ENCODE measurements at places on chromosomes 1 and 21.

GRCh38 chr1:205279986-205280385 lies 41.6 kb downstream of the NUAK2 start:
- no peak for DNase-seq

DNA sequence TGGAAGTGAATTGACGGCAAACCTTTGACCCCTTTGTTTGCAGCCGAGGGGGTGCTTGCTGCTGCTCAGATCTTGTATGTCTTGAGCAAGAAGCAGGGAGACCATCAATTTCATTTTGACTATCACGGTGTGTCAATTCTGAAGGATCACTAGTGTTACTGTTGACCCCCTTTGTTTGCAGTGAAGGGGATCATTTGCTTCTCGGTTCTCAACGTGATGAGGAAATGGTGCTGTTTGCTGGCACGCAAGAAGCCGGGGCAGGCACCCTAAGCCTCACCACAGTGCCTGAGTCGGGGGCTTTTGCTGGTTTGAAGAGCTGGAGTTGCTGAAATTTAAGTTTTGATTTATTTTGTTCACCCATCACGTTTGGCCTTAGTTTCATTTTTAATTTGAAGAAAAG lies 7.5 kb downstream of the RBM15 start:
- no peak for DNase-seq

- no peak for DNase-seq
Measured at GRCh38 chr1:83318366-83318765, 680.6 kb downstream of the TTLL7 start.

GRCh38 chr21:24372506-24372905 lies 1234.8 kb downstream of the MRPL39 start:
- no peak for DNase-seq

- DNase-seq: no peak
Measured at GRCh38 chr1:38915352-38915948, 26.2 kb downstream of the RHBDL2 start.

DNA sequence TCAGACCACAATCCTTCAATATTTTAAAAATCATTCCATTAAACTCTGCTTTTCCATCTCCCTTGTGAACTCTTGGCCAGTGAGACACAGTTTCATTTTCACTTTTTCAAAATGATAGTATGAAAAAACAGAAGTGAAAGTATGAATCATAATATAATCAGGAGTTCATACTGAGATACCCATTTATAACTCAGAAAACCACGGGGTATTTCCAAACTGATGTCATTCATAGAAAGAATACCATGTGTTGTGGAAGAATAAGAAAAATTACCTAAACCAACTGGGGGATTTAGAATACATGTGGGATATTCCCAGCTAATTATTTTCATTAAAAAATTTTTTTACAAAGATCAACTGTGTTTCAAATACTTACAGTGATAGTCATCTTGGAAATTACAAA lies 149.9 kb downstream of the MRPL39 start:
- DNase-seq: no peak

DNA sequence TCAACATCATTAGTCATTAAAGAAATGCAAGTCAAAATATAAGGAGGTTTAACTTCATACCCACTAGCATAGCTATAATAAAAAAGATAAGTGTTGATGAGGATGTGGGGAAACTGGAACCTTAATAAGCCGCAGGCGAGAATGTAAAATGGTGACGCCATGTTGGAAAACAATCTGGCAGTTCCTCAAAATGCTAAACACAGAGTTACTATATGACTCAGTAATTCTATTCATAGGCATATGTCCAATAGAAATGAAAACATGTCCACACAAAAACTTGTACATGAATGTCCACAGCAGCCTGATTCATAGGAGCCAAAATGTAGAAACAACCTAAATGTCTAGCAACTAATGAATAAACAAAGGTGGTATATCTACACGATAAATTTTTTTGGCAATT lies 23.2 kb downstream of the DDX59 start:
- no peak for DNase-seq

DNA sequence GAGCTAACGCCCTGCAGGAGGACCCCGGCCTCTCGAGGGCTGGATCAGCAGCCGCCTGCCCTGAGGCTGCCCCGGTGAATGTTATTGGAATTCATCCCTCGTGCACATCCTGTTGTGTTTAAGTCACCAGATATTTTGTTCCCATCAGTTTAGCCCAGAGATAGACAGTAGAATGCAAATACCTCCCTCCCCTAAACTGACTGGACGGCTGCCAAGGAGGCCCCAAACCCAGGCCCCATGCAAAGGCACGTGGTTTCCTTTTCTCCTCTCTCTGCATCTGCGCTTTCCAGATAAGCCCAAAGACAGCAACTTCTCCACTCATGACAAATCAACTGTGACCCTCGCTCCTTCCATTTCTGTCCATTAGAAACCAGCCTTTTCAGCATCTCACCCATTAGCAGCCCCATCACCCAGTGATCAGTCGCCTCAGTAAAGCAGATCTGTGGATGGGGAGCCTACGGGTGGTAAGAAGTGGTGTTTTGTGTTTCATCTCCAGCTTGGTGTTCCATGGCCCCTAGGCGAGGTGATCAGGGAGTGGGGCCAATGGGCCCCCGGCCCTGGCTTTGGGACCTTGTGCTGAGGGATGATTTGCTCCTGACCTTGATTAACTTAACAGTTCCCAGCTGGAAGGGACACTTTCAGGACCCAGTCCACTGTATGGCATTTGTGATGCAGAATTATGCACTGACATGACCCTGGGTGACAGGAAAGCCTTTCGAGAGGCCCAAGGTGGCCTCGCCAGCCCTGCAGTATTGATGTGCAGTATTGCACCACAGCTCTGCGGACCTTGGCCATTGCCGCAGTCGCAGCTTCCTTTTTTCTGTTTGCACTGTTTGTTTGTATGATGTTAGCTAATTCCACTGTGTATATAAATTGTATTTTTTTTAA lies 5.2 kb downstream of the NPPA start:
- DNase-seq: no peak

DNA sequence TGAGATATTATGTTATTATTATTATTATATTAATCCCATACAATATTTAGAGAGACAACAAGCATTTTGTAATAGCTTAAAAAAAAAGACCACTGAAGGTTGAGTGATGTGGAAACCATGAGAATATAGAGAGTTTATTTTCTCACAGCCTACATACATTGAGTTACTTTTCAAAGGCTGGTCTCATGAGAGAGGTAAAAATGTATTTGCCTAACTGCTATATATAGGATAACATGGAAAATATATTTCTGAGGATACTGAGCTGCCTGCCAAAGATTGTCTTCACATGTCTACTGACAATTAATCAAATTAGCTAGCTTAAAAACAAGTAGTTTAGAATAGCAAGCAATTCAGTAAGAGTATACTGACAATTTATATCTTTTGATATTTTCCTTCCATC lies 192.2 kb upstream of the NRIP1 start:
- DNase-seq: no peak

DNA sequence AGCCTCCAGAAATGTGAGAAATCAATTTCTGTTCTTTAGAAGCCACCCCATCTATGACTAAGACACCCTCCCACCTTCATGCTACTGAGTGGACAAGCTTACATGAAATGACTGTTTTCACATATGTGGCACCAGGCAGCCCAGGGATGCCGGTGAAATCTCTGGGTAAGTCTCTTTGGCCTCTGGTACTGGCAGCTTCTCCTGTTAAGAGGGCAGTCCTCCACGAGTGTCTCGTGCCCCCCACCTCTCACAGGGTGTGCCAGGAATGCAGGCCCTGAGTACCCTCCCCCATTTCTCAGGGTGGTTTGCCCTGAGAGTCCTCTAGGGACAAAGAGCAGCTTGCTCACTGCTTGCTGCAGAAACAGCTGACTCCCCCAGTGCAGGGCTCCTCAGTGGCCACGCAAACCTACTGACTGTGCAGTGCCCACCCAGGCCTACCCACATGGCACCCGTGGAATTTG lies 3.2 kb upstream of the PRXL2B start:
- DNase-seq: no peak

DNA sequence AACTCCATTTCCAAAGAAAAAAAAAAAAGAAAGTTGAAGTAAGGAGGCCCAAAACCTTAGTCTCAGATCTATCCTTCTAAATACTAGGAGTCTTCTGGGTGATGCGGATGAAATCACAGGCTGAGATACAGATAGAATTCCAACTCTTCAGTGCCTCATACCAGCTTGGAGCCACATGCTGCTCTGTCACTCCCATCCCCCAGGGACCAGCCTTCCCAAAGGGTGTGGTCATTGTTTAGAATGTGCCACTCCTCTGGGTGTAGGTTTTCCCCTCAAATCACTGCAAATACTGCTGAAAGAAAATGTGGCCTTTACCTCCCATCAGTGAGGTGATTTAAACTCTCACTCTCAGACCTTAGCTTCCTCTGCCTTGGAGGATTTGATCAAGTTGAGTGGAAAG lies 112.9 kb downstream of the CDC7 start:
- DNase-seq: peak; percentile 25

GRCh38 chr1:189192741-189193520 lies 1284.7 kb downstream of the BRINP3 start:
- no peak for DNase-seq

- DNase-seq: no peak
Measured at GRCh38 chr1:26291433-26291832, 11.5 kb downstream of the SH3BGRL3 start.

DNA sequence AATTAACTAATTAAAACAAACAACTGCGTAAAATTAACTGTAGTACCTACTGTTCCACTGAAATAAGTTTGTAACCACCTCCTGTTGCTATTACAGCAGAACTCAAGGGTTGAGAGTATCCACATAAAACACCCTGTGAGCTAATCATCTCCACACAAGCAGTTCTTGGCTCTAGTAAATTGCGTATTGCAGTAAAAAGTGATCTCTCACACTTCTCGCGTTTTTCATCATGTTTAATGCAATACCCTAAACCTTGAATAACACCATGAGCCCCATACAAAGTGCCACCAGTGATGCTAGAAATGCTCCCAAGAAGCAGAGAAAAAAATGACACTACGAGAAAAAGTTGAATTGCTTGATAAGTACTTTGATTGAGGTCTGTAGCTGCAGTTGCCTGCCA lies 29.3 kb upstream of the CEP350 start:
- no peak for DNase-seq

- no peak for DNase-seq
Measured at GRCh38 chr1:187570166-187570565, 741.4 kb downstream of the PLA2G4A start.

GRCh38 chr1:167681024-167681423 lies 40.8 kb upstream of the MPZL1 start:
- DNase-seq: no peak

GRCh38 chr1:175129182-175129581 lies 61.5 kb downstream of the TNN start:
- no peak for DNase-seq

GRCh38 chr1:219566951-219567947 lies 45.7 kb downstream of the ZC3H11B start:
- peak; percentile 69 for DNase-seq

GRCh38 chr1:213956295-213956770 lies 31.4 kb upstream of the PROX1 start:
- DNase-seq: no peak

DNA sequence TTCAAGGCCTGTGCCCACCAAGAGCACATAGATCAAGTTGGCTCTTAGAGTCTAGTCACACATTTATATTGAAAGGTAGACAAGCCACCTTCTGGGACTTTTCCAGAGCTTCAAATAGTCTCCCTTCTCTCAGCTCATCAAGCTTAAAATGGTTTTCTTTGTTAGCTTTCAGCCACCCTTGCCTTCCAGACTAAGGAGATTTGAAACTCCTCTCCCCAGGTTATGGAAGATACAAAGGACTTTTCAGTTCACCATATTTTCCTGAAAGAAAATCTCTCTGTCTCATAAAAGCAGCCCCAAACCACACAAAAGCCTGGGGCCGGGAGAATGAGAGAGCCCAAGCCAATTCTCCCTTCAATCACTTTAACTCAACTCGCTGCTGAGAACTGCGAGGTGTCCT lies 134.1 kb downstream of the ZC3H11B start:
- no peak for DNase-seq

- DNase-seq: no peak
Measured at GRCh38 chr1:224068458-224069072, 45.3 kb upstream of the FBXO28 start.

GRCh38 chr1:178599745-178600144 lies 86.8 kb downstream of the TEX35 start:
- no peak for DNase-seq

DNA sequence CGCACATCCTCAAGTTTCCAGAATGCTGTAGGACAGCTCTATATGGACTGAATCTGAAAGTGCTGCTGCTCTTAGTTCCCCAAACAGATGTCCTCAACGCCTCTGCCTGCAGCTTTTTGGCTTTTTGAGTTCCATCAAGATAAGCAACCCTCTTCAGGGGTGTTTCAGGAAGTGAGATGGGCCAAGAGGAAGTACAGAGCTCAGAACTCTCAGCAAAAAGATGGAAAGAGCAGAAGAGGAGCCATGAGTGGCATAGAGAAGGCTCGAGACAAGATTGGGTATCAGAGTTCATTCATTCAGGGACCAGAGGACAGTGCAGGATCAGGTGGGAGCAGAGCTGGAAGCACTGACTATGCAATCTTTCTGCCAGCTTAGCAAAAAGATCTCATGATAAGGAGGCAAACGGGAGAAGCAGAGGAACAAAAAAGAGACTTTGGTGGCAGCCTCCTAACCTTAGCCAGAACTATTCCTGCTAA lies at the start of the genes ADORA3 and TMIGD3:
Gene ADORA3, minus strand, starts transcription at position 49 of the 476 bp plus-strand sequence. CDS start 279 bp downstream, outside the sequence.
Gene TMIGD3, minus strand, starts transcription at position 49 of the 476 bp plus-strand sequence. CDS start 279 bp downstream, outside the sequence.
- DNase-seq: no peak

GRCh38 chr1:202994756-202995155 lies 12.4 kb upstream of the TMEM183A start:
- no peak for DNase-seq

- peak; percentile 94 for DNase-seq
Measured at GRCh38 chr1:155000726-155001424, 1.7 kb upstream of the ZBTB7B start.

DNA sequence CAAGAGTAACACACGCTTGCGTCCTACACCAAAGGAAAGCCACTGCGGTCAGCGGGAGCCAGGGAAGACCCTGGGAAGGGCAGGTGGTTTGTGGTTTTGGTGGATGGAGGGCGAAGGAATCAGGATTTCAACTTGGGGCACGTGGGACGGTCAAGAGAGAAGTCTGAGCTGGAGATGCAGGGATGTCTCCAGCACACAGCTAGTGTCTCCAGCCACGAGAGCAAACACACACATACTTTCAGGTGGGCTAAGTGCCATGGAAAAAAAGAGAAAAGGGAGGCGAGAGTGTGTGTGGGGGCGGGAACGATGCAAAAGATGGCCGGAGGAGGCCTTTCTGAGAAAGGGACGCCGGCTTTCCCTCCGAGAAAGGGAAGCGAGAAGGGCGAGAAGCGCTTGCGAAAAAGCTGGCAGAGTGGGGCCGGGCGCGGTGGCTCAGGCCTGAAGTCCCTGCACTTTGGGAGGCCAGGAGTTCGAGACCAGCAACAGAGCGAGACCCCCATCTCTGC lies 1.4 kb upstream of the SRRM1 start:
- DNase-seq: no peak

- no peak for DNase-seq
Measured at GRCh38 chr1:61259379-61260148, 177.2 kb downstream of the NFIA start.

DNA sequence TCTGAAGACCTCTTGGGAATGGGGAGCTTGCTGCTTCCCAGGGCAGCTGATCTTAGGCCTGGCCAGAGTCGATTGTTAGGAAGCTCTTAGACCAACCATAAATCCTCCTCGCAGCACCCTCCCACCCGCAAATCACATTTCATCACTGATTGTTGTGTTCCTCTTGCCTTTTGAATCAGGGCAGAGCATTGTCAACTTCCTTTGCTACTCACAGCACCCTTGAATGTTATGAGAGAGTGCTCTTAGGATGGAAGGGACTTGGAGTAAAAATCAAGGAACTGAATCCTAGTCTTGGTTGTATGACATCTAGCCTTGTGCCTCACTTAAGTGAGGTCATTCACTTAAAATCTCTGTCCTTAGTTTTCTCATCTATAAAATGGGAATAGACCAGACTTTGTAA lies 3.0 kb downstream of the VASH2 start:
- no peak for DNase-seq
